Caco-2 (cell line): ENCODE measurements at places on chromosomes 11 and 22. TPM values are rescaled to one million over a fixed set of nuclear protein-coding genes. Genes with fewer than 3 reads are reported as not detected.

OR5B21 gene
- total RNA-seq = not detected in 2 replicates

CNGA4 gene
- 0.56 TPM in 1 of 2 replicates, not detected in the other for total RNA-seq

CDC42EP1 gene
- 75.0 and 76.1 TPM in 2 replicates for total RNA-seq

MS4A4A gene
- not detected in 2 replicates for total RNA-seq

DNA sequence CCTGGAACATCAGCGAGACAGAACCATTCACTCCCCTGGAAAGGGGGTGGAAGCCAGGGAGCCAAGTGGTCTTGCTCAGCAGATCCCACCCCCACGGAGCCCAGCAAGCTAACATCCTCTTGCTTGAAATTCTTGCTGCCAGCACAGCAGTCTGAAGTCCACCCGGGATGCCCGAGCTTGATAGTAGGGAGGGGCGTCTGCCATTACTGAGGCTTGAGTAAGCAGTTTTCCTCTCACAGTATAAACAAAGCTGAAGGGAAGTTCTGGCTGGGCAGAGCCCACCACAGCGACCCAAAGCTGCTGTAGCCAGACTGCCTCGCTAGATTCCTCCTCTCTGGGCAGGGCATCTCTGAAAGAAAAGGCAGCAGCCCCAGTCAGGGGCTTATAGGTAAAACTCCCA is 764.8 kb upstream of the LUZP2 start:
- peak; percentile 7 for DNase-seq

- peak; percentile 54 for DNase-seq
Measured at GRCh38 chr22:38262051-38262795, 10.6 kb downstream of the TMEM184B start.

DNA sequence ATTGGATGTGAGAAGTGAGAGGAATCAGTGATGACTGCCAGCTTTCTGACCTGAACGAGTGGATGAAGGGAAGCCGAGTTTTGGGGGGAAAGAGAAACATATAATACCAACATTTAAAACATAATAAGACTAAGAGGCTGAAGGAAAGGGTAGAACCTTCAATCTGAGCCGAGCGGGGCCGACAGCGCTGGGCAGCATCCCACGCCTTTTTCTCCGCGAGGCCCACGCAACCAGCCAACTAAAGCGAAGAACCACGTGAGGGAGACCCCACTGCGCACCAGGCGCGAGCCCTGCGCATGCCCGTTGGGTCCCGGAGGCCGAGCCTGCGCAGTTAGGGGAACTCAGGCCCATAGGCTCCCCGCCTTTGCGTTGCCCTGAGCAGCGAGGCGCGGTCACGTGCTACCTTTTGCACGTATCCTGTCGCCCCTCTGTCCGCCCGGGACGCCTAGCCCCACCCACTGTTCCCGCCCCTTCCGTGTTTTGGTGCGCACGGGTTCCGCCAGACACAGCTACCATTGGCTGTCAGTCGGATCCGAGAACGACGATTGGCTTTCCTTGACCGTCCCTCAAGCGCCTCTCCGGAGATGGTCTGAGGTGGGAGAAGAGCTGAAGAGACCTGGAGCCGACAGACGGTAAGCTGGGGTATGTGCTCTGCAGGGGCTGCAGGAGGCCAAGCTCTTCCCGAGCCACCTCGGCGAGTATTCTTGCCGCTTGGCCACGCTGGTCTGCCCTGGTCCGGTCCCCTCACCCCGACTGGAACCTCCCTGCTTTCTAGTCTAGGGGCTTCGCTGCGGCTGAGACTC is at the start of gene HINFP:
HINFP (plus strand) TSS at position 573 of the 803 bp plus-strand sequence. CDS start 5,365 bp downstream, outside the sequence.
- peak; percentile 100 for DNase-seq

DNA sequence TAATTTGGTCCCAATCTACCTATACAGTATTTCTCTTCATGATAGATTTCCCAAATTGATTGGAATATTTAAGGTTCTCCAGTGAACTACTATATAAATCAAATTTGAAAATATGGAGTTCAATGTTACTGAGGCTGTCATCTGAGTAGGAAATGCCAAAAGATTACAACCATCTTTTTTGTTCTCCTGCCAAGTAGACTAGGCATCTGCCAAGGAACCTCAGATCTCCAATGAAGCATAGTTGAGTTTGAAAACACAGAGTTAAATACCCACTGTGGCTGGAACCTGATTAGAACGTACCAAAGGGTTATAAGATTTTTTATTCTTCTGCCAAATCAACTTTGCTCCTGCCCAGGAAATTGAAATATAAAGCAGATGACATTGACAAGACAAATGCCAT is 330.9 kb downstream of the CNTN5 start:
- DNase-seq = no peak

DNA sequence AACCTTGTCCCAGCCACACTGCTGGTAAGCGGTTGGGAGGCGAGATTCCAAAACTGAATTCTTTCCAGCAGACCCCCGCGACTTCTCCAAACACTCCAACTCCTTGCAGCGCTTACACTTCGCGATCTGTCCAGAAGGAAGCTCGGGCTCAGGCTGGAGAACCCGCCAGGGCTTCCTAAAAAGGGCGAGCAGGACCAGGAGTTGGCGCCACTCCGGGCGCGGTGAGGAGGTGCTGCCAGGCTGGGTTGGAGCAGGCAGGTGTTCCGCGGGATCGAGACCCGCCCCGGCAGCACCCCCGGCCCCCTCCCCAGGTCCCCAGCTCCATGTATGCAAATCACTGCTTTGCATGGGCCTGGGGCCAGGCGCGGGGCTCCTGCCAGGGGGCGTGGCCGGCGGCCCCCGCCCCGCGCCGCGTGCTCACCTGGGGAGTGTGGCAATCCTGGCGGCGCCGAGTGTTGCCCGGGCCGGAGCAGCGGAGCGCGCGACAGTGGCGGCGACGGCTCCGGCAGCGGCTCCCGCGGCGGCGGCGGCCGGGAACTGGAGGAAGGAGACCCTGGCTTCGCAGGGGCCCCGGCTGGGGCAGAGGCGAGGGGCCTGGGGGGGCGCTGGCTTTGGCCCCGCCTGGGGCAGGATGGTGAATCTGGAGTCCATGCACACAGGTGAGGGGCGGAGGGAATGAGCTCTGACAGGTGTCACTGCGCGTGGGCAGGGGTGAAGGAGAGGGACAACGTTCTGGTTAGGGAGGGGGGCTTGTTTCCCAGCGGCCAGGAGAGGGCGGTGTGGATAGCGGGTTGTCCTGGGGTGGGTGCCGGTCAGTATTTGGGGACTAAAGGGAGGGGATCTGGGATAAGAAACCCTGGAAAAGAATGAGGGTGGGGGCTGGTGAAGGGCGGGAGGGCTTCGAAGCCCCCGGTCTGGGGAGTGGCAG is at the start of gene POU2F3:
POU2F3 (plus strand) TSS at position 428 of the 928 bp plus-strand sequence; CDS start at position 632, 204 bp downstream.
- DNase-seq = peak; percentile 69

GRCh38 chr11:122189229-122189628 is 73.2 kb upstream of the BLID start:
- DNase-seq = no peak

GRCh38 chr11:95102733-95103132 is 13.1 kb downstream of the ENDOD1 start:
- DNase-seq = no peak

DNA sequence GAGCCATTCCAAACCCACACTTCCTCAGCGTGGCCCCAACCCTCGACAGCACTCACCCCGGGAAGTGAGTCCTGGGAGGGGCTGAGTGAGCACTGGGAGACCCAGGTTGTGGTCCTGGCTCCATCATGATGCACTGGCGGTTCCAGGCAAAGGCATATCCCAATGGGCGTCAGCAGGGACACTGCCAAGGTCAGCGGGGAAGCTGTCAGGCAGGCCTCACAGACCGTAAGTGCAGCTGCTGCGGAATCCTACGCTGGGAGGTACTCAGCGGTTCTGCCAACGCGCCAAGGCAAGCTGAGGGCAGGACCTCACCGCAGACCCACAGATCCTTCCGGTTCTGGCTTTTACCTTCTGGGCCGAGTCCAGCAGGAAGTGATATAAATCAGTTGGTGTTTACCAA is 1.4 kb upstream of the GAL3ST1 start:
- DNase-seq = no peak

- no peak for DNase-seq
Measured at GRCh38 chr11:129995163-129995562, 7.5 kb downstream of the PRDM10 start.
